ENCODE measurements at places on chromosomes 3 and 15.

GRCh38 chr3:53616321-53616720 is 121.9 kb downstream of the CACNA1D start:
- no peak for DNase-seq

- DNase-seq = no peak
Observed at GRCh38 chr15:39785841-39786240, 3.2 kb upstream of the FSIP1 start.

DNA sequence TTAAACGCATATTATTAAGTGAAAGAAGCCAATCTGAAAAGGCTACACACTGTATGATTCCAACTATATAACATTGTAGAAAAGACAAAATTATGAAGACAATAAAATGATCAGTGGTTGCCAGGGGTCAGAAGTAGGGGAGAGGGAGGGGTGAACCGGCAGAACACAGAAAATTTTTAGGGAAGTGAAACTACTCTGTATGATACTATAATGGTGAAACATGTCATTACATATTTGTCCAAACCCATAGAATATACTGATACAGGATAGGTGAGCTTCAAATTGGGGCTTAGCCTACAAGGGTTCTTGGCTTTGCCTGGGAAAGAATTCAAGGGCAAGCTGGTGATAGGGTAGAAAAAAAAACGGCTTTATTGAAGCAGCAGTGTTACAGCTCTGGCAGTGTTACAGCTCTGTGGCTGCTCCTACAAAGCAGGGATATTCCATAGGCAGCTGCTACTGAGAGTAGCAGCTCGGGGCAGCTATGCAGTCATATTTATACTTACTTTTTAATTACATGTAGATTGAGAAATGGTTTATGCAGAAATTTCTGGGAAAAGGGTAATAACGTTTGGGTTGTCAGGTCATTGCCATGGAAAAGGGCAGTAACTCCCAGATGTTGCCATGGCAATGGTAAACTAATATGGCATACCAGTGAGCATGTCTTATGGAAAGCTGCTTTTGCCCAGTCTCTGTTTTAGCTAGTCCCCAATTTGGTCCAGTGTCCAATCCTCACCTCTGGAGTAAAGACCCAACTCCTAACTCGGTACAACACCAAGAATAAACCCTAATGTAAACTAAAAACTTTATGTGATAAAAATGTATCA is 125.1 kb upstream of the SLC25A36 start:
- DNase-seq = no peak

DNA sequence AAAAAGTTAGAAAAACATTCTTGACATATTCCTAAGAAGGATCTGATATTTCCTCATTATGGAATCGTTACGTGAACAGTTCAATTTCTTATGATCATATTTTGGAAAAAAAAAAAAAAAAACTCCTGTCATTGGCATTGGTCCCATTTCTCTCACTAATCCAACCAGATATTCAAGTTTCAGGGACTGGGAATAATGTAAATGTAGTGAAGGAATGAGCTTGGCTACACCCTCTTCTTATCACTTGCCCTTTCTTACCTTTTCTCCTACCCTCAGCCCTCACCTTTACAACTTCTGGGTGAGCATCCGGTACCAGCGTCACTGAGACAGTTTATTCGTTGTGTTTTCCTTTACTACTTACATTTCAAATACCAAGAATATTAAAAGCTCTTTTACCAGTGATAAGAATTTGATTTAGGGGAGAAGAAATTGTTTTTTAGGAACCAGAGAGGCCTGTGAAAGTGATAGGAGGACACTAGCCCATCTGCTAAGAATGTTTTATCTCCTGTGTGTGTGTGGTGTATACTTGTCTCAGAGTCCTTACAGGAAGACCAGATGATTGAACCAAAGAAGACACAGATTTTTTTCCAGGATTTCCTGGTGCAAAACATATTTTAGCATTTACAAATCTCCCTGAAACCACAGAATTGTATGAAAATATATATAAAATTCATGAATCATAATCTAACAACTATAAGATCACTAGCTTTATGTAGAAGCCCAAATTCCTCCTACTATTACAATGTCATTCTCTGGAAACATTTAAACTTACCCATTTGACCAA is 946.7 kb downstream of the ZPLD1 start:
- DNase-seq = no peak

- DNase-seq = no peak
Observed at GRCh38 chr15:32718821-32719716, 1.3 kb downstream of the GREM1 start.

DNA sequence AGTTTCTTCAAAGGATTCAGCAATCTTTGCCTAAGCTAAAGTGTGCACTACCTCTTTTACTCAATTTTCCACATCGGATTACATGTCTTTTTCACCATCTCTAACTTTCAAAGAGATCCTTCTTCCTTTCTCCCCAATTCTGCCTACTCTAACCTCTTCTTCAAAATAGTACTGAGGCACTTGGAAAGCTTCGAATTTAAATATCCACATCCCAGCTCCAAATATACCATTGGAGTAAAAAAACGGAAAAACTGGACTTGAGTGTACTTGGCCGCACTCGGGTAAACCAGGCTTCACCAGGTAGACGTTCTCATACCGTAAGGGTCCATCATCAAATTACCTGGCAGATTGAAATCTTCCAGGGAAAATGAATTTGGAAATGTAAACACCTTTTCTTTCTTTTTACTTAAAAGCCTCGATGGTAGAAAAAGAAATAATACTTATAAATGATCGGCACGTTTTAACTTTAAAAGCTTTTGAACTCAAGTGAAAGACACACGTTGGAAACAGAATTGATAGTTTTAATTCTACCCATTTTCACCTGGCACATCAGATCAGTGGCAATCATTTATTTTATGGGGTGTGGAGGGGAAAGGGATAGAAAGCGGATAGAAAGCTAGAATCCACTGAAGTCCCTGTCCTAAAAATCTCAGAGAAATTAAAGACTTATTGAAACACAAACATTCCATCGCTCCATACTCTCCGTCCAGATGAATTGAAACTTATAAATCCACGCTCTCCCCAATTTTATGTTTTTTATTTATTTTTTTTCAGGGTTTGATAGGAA is 8.2 kb upstream of the MEIS2 start:
- no peak for DNase-seq

GRCh38 chr15:43330780-43331087 is 361 bp upstream of the LCMT2 start:
- no peak for DNase-seq
